ENCODE measurements at places on chromosomes 6 and 20. TPM values are rescaled to one million over a fixed set of nuclear protein-coding genes. Genes with fewer than 3 reads are reported as not detected.
A peak's percentile ranks its signal among the peaks of the same experiment; 100 is the strongest.

DNA sequence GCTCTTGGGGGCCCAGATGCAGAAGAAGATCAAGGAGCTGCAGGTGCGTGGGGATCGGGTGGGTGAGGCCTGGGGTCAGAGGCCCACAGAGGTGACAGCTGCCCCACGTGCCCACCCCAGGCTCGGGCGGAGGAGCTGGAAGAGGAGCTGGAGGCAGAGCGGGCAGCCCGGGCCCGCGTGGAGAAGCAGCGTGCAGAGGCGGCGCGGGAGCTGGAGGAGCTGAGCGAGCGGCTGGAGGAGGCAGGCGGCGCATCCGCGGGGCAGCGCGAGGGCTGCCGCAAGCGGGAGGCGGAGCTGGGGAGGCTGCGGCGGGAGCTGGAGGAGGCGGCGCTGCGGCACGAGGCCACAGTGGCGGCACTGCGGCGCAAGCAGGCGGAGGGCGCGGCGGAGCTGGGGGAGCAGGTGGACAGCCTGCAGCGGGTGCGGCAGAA is 41.5 kb downstream of the MYH7B start:
- DNase-seq: no peak

Gene OGFRL1
- 12.8 TPM for polyA plus RNA-seq

DNA sequence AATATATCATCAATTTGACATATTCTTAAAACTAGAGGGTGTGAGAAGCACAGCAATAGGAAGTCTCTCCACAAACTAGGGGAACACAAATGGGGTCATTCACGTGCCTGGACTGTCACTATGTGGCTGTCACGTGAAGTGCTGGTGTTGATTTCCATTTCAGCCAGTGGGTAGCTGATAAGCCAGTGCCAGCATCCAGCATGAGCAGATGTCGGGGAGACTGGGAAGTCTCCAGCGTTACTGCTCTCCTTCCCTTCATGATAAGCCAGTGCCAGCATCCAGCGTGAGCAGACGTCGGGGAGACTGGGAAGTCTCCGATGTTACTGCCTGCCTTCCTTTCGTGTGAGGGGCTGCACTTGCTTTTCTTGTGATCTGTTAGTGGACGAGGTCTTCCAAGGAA is 5.6 kb upstream of the SLC17A9 start:
- DNase-seq: no peak

Gene HRH3
- not detected for polyA plus RNA-seq

Gene BFSP1
- 2.3 TPM for polyA plus RNA-seq

Gene BHLHE23
- polyA plus RNA-seq: not detected

- no peak for DNase-seq
Measured at GRCh38 chr6:48839206-48839605, 623.8 kb downstream of the MMUT start.

GRCh38 chr6:114334237-114334636 is 8.6 kb downstream of the HS3ST5 start:
- DNase-seq: no peak

- no peak for DNase-seq
Measured at GRCh38 chr6:7604003-7604402, 14.0 kb downstream of the SNRNP48 start.

DNA sequence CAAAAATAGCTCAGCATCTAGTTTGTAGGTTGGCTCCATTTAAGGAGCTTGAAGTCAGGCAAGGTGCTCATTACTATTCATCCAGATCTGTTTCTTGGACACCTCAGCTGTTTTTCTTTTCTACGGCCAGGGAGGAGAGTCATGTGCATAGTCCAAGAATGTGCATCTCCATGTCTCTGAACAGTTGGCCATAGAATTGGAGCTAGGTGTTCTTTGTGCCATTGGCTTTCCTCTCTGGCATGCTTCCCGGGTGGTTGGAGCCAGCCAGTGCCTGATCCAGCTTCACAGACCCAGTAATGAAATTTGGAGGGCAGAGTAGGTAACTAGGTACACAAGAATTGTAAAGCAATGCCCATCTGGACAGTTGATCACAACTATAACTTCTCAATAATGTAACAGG is 21.6 kb downstream of the EYA4 start:
- DNase-seq: no peak

- no peak for DNase-seq
Measured at GRCh38 chr6:157821342-157822033, 1.6 kb upstream of the SNX9 start.

DNA sequence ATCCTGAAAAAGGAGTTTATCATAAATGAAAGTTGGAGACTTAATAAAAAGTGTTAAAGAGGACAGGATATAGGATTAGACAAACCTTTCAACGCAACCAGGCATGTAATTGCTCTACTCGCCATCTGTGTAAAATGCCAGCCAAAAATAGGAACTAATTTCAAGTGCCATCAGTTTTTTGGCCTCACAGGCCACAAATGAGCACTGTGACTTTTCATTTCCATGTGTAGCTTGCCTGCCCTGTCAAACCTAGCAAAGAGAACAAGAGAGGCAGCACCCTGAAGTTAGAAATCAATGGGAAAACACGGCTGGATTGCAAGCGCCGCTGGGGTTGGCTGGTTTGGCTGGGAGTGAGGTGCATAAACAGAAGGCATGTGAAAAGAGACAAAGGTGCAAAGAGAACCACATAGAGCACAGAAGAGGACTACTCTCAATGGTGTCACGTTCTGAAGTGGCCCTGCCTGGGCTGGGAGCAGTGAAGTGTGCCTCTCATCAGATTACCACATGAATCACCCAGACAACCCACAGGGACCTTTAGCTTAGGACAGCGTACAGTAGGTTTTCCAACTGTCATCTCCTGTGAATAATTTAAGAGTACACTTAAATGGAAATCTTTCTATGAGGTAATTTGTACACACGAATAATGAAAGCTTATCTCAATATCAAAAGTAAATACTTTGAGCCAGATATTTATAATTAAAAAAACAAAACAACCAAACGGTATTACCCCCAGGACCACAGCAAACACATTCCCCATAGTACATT is 78.0 kb upstream of the NHSL1 start:
- DNase-seq: no peak

GRCh38 chr6:63808576-63808975 is 173.0 kb downstream of the PHF3 start:
- DNase-seq: no peak

Gene POU5F1
- polyA plus RNA-seq: not detected

GRCh38 chr6:1739220-1739619 is 129.5 kb downstream of the FOXC1 start:
- no peak for DNase-seq

DNA sequence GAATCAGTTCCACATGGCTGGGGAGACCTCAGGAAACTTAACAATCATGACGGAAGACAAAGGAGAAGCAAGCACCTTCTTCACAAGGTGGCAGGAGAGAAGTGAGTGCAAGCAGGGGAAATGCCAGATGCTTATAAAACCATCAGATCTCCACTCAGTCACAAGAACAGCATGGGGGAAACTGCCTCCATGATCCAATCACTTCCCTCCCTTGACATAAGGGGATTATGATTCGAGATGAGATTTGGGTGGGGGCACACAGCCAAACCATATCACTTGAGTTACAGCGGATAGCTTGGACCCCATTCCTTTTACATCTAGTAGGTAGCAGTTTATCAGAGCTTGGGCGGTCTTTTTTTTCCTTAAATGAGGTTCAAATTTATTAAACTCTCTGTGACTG is 19.1 kb downstream of the AFDN start:
- DNase-seq: no peak

DNA sequence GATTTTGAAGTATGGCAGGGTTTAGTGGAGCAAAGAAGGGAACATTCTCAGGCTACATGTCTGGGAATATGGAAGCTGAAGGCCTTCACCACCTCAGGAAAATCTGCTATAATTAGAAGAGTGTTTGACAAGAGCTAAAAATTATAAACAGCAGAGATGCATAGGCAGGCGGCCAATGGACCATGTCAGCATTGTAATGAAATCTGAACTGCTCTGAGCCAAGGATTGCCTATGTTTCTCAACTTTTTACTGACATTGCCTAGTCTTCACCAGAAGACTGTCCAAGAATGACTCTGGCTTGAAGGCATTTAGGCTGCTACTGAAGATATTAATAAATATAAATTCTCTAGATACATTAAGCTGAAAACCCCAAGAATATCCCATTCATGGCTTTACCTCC is 84.1 kb downstream of the C6orf52 start:
- DNase-seq: peak; percentile 65

DNA sequence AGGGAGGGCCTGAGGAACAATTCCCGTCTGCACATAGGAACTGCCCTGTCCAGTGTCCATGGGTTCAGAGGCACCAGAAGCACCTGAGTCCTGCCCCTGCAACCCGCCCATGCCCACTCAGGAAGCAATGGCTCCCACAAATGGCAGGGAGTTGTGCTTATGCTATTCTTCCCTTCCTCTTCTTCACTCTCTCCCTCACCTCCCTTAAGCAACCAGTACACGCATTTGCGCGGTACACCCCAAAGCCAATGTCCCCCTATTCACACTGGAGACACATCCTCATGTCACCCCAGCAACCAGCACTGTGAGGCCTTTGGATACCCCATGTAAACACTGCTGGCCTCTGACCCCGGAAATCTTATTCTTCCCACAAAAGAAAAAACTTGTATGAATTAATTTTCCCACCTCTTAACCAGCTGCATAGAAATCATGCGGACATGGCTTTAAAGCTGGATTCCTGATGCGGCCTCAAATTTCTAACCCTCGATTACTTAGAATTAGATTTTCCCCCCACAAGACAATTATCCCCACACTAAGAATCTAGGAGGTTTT is 30.9 kb downstream of the FYN start:
- no peak for DNase-seq

Gene CASP8AP2
- 10.8 TPM for polyA plus RNA-seq

Gene TPD52L1
- 10.9 TPM for polyA plus RNA-seq

Gene OR12D3
- not detected for polyA plus RNA-seq

- DNase-seq: no peak
Measured at GRCh38 chr6:128482642-128483041, 37.8 kb downstream of the PTPRK start.

- no peak for DNase-seq
Measured at GRCh38 chr6:6505111-6505510, 83.4 kb upstream of the LY86 start.

Gene RAB23
- polyA plus RNA-seq: 62.1 TPM

DNA sequence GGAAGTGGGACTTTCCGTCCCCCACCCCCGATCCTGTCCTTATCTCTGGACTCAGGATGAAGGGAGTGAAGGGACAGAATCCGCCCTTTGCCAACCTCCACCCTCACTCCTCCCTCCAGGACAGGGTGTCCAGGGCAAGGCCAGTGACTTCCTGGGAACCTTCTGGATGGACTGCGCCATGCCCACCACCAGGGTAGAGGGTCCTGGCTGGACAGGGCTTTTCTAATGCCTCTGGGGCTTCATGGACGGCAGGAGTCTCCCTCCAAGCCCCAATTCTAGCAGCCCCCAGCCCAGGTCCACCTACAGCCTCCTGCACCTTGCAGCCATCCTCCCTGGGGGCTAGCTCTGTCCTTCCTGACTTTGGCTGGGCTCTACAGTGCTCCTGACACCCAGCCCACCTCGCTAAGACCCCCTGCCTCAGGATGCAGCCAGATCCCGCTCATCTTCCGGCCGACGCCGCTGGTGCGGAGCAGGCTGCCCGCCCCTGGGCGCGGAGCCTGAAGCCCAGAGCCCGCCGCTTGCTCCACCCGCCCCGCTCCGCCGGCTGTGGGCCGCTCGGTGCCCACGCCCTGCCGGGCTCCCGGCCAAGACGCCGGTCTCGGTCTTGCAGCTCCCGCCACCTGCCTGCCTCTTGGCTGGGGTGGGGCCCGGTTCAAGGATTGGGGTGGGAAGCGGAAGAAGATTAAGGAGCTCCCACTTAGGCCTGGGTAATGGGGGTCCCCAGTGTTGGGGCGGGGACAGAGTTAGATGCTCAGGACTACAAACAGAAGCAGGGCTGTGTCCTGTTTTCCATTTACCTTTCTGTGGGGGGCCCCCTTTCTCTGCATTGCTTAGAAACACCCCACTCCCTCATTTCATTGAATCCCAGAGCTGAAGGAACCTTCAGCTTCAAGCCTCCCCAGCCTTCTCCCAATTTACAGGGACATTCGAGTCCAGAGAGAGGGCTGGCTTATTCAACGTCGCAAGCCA is 72.8 kb downstream of the MDGA1 start:
- DNase-seq: no peak

Gene ID4
- 0.32 TPM for polyA plus RNA-seq

All from AG04450 (cell line).